ENCODE measurements at places on chromosomes 5 and 9. TPM values are rescaled to one million over a fixed set of nuclear protein-coding genes. Genes with fewer than 3 reads are reported as not detected.
A peak's percentile ranks its signal among the peaks of the same experiment; 100 is the strongest.

Gene IFNA21
- not detected for total RNA-seq

Gene RANBP3L
- 0.40 TPM for total RNA-seq

Gene PPIC
- 24.3 TPM for total RNA-seq

DNA sequence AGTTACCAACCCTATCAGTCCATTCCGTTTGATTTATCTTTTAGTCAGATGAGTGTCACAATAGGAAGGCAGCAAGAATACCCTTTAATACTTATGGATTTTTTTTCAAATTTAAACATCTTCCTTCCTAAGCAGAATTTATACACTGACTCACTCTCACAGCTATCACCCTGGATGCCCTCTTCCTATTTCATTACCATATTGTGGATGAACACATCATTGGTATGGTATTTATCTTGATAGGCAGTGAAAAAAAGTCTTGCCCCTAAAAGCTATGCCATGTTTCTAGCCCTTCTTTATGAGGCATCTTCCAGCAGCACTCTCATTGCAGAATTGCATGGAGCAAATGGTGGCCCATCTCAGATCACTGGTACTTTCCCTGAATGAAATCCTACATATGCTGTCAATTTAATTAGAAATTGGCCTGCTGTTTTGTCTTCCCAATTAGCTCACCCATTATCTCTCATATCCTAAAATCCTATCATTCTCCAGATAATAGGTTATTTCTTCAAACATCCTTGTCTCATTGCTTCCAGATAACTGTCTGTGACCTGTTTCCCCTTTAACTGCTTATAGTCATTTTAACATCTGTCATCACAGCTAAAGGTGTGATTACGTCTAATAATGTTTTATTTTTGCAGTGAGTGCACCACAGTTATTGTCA, 433.5 kb upstream of the POU5F2 start:
- H3K36me3 ChIP-seq = no peaks in the 10 kb centered on the region
- no peak overlapping the region for H3K4me3 ChIP-seq
- DNase-seq = no peak
- no peaks in the 10 kb centered on the region for H3K27me3 ChIP-seq
- H3K4me1 ChIP-seq = no peaks in the 10 kb centered on the region
- H3K27ac ChIP-seq = no peak overlapping the region

DNA sequence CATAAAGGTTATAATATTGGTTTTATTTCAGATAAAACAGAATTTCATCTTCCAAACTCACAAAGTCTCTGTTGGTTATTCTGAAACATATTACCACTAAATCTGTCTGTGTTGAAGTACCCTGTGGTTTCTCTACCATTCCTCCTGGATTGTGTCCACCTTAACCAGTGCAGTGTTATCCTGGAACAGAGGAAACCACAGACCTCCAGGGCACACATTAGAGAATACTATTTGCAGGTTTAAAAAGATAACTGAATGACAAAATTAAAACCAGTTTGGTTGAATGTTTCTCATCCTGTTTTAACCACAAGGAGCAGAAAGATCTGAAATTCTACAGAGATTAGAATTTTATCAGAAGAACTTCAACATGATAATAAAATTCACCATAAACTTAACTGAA, 251.8 kb downstream of the CWC27 start:
- H3K4me3 ChIP-seq = no peak overlapping the region
- DNase-seq = no peak
- no peaks in the 10 kb centered on the region for H3K27me3 ChIP-seq
- no peaks in the 10 kb centered on the region for H3K4me1 ChIP-seq
- H3K27ac ChIP-seq = no peak overlapping the region

- peaks cover 76% of the 10 kb centered on the region for H3K27me3 ChIP-seq
- no peaks in the 10 kb centered on the region for H3K36me3 ChIP-seq
- H3K4me3 ChIP-seq = peak overlapping the region; percentile 22
- no peak overlapping the region for H3K27ac ChIP-seq
Measured at GRCh38 chr5:55220433-55221185, 6.5 kb downstream of the MCIDAS start.

- no peak overlapping the region for H3K27ac ChIP-seq
- H3K4me3 ChIP-seq = no peak overlapping the region
- DNase-seq = no peak
- no peaks in the 10 kb centered on the region for H3K27me3 ChIP-seq
- H3K36me3 ChIP-seq = no peaks in the 10 kb centered on the region
Measured at GRCh38 chr9:99744132-99744531, 77.6 kb upstream of the NR4A3 start.

DNA sequence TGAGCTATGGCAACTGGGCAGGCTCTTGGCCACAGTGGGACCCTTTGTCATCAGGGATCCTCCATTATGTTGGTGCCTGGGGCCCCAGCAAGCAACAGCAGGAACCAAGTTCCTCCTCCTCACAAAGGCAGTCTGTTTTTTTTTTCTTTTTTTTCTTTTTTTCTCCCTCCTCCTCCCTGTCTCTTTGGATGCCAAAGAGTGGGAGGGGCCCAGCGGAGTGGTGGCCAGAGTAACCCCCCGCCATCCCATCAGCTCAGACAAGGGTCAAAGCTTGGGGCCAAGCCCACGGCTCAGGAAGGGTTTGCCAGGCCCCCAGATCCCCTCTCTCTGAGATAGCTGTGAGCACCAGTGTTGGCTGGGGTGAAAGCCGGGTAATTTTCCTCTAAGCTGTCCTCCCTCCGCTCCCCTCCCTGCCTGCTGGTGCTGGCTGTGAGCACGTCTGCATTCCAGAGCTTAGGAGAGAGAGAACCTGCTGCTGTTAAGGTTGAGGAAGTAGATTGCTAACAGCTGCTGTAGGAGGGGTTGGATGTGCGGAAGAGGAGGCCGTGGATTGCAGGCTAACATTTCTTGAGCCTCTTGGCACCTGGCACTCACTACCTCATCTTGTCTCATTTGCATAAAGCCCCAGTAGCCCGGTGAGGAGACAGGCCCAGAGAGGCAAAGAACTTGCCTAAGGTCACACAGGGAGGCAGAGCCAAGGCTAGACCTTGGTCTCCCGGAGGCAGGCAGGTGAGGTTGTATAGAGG, 21.2 kb downstream of the GSN start:
- H3K4me1 ChIP-seq = peaks cover 65% of the 10 kb centered on the region
- H3K27ac ChIP-seq = peak overlapping the region; percentile 98
- H3K27me3 ChIP-seq = no peaks in the 10 kb centered on the region
- no peak overlapping the region for H3K4me3 ChIP-seq
- peaks cover 11% of the 10 kb centered on the region for H3K36me3 ChIP-seq

- H3K27ac ChIP-seq = no peak overlapping the region
- DNase-seq = no peak
- H3K4me1 ChIP-seq = no peaks in the 10 kb centered on the region
Measured at GRCh38 chr5:101284736-101285375, 381.8 kb upstream of the ST8SIA4 start.

DNA sequence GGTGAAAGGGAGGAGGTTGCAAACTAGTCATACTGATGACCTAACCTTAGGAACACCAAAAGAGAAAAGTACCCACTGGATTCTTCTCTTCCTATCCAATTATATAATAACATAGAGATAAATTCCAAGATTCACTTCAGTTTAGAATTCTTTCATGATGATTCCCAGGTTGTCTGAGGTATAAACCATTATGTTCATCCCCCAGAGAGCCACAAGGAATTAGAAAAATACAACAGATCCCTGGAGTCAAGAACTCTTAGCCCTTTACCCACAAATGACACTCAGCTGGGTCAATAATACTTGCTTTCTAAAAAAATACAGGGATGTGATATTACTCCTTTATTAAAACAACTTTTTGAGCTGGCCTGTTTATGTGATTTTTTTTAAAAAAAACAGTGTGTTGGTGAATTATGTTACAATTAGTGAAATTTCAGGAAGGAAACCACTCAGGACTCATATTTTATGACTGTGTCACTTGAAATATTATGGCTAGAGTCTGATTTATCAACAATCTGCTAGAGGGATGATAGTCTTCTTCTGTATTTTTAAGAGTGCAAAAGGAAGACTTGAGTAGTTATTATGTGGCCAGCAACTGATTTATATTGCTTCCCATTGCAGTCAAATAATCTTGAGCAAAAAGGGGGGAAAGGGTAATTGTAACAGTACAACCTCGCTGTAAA, 338.2 kb downstream of the NFIB start:
- H3K27me3 ChIP-seq = no peaks in the 10 kb centered on the region
- no peak overlapping the region for H3K27ac ChIP-seq
- H3K36me3 ChIP-seq = no peaks in the 10 kb centered on the region
- DNase-seq = no peak
- no peak overlapping the region for H3K4me3 ChIP-seq
- peaks cover 6% of the 10 kb centered on the region for H3K4me1 ChIP-seq

GRCh38 chr5:115379622-115380344, 83.3 kb upstream of the CCDC112 start:
- H3K27me3 ChIP-seq = no peaks in the 10 kb centered on the region
- no peaks in the 10 kb centered on the region for H3K36me3 ChIP-seq
- H3K4me1 ChIP-seq = peaks cover 8% of the 10 kb centered on the region
- no peak for DNase-seq
- H3K4me3 ChIP-seq = no peak overlapping the region

DNA sequence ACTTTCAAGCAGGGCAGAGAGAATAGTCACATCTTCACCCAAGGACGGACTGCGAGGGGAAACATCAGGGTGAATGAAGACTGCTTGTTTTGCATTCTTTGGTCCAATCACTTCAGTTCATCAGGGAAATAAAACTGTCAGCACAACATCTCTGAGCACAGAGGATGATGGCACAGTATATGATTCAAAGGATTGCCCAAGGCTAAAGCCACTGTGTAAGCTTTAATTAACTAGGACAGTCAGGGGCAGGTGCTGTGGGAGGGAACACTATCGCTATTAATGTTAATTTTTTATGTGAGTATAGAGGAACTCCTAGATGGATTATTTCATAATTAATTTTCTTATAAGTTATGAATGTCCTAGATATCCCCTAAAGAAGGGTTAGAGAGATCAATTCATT, 112.1 kb downstream of the BASP1 start:
- H3K27ac ChIP-seq = no peak overlapping the region
- no peaks in the 10 kb centered on the region for H3K27me3 ChIP-seq
- no peak for DNase-seq
- H3K36me3 ChIP-seq = no peaks in the 10 kb centered on the region

GRCh38 chr5:172725273-172725672, 45.7 kb downstream of the DUSP1 start:
- H3K4me3 ChIP-seq = no peak overlapping the region

DNA sequence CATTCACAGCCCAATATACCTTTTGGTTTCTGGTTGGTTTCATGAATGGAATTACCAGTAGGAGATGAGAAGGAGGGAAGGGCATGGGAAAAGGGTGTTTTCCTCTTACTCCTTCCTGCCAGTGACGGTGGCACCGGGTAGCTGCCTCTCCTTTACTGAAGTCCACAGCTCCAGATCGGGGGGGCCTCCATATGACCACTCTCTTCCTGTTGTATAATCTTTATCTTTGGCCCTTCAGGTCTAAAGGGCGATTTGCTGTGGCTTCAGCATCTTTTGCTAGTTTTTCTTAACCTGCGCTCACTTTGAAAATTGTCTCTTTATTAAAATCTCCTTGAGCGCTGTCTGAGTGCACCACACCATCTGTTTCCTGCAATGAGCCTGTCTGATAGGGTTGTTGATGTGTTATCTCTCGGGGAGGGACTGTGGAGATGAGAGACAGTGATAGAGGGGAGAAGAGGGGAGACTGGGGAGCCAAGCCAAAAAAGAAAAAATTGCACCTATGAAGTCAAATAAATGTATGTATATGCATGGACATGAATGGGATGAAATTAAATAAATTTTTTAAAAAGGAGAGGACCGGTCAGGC, 449.3 kb upstream of the KLF4 start:
- no peak for DNase-seq
- H3K4me3 ChIP-seq = no peak overlapping the region
- H3K27me3 ChIP-seq = no peaks in the 10 kb centered on the region
- no peak overlapping the region for H3K27ac ChIP-seq

- no peaks in the 10 kb centered on the region for H3K4me1 ChIP-seq
- no peak overlapping the region for H3K27ac ChIP-seq
- H3K36me3 ChIP-seq = no peaks in the 10 kb centered on the region
- H3K4me3 ChIP-seq = no peak overlapping the region
- H3K27me3 ChIP-seq = no peaks in the 10 kb centered on the region
- DNase-seq = no peak
Measured at GRCh38 chr9:7238247-7238637, 480.5 kb downstream of the KDM4C start.

DNA sequence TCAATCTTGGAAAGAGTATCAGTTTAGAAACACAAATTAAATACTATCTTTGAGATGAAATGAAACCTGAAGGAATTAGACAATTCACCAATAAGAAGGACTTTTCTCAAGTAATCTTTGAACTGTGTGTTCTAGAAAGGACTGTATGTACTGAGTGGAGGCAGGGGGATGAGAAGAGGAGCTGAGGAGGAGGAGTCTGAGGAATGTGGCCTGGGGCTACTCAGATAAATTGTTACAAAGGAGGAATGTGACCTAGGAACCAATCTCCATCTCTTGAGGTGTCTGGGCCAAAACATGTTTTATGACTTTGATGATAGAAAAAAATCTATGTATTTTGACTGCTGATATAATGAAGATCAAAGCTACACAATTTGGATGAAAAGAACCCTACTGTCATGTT, 124.3 kb upstream of the ANKRD55 start:
- no peak overlapping the region for H3K27ac ChIP-seq
- no peaks in the 10 kb centered on the region for H3K36me3 ChIP-seq
- peaks cover 8% of the 10 kb centered on the region for H3K4me1 ChIP-seq
- no peak overlapping the region for H3K4me3 ChIP-seq

DNA sequence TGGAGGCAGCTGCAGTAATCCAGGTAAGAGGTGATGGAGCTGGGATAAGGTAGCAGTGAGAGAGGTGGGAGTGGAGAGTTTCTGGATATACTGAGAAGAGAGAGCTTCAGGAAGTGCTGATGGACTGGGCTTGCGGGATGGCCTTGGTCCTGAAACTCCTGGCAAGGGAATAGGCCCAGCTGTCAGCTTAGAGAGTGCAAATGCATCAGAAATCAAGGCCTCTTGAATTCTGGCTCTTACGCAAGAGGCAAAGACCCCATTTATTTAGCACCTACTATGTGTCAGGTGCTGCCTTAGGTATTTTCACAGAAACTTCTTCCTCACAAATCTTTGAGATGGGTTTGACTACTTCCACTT, 227.2 kb upstream of the MAP3K1 start:
- DNase-seq = peak; percentile 73
- H3K36me3 ChIP-seq = no peaks in the 10 kb centered on the region
- H3K27me3 ChIP-seq = no peaks in the 10 kb centered on the region
- peak overlapping the region; percentile 90 for H3K27ac ChIP-seq

- H3K27me3 ChIP-seq = peaks cover 66% of the 10 kb centered on the region
- peaks cover 40% of the 10 kb centered on the region for H3K4me1 ChIP-seq
- peak; percentile 77 for DNase-seq
- H3K4me3 ChIP-seq = peak overlapping the region; percentile 17
- H3K36me3 ChIP-seq = no peaks in the 10 kb centered on the region
- H3K27ac ChIP-seq = peak overlapping the region; percentile 86
Measured at GRCh38 chr9:137296670-137297664, 5.1 kb downstream of the NRARP start.

DNA sequence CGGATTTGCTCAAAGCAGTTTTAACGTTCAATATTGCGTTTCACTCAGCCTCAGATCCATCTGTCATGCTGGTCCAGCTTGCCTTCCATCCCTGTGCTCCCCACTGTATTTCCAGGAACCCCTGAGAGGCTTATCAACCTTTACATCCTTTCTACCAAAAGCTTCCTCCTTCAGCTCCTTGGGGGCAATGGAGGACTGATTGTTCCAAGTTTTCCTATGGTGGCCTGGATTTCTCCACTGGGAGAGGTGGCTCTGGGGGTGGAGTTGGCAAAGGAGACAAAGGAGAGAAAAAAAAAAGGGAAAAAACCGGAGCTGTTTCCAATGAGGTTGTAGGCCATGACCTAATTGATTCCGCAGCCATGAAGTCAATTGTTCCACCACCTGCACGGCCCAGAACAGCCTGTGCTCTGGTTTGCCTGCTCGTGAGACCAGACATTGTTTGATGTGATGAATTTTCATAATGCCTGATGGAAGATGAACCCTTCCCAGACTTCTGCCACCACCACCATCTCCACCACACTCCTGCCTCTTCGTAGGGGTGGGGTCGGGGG, 54.1 kb downstream of the ABLIM3 start:
- H3K27me3 ChIP-seq = no peaks in the 10 kb centered on the region
- H3K4me3 ChIP-seq = no peak overlapping the region

Measured in muscle of leg (tissue), 16 donors.